Stimulated activated naive CD8-positive, alpha-beta T cell treated with anti-CD3 and anti-CD28 coated beads, Interleukin-15, amount 100 ng/mL, for 72 hours (primary cell): ENCODE measurements at places on chromosomes 3 and 15.

- no peak for DNase-seq
Measured at GRCh38 chr3:94462931-94463330, 400.1 kb downstream of the NSUN3 start.

- no peak for DNase-seq
Measured at GRCh38 chr15:75620058-75620820, 5.3 kb downstream of the SNUPN start.

DNA sequence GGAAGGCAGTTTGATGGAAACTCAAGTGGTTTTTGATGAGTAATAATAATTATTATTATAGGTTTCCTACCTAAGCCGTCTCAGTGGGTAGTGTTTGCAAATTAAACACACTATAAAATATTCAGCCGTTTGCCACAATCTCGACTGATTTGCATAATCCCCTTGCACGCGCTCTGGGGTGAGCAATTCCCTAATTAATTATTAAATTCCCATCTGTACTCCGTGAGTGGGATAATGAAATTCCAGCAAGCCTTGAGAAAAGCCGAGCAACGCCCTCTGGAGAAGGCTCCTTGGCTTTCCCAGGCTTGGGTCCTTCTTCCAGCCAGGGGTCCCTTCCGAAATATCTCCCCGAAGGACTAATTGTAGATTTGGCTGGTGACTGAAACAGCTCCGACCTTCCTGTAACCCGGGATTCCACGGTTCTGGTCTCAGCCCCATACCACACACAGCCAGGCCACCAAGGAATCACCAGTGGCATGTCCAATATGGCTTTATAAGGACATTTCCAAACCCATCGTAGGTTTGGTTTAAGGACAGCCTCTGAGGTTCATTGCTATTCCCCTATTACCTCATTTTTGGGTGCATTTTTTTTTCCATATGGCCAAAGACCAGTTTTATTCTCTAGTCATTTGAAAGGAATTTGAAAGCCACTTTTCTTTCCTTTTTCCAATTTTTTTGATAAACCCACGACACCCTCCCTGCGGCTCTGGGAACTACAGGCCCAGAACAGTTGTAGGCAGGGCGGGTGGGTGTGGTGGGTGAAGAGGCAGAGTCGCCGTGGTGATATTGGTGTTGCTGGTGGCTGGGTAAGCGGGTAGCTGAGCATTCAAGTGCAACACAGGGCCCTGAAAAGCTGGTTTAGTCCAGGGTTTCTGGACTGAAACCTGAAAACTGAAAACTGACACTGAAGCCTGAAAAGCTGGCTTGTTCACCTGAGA, 33.2 kb upstream of the RGMA start:
- no peak for DNase-seq

DNA sequence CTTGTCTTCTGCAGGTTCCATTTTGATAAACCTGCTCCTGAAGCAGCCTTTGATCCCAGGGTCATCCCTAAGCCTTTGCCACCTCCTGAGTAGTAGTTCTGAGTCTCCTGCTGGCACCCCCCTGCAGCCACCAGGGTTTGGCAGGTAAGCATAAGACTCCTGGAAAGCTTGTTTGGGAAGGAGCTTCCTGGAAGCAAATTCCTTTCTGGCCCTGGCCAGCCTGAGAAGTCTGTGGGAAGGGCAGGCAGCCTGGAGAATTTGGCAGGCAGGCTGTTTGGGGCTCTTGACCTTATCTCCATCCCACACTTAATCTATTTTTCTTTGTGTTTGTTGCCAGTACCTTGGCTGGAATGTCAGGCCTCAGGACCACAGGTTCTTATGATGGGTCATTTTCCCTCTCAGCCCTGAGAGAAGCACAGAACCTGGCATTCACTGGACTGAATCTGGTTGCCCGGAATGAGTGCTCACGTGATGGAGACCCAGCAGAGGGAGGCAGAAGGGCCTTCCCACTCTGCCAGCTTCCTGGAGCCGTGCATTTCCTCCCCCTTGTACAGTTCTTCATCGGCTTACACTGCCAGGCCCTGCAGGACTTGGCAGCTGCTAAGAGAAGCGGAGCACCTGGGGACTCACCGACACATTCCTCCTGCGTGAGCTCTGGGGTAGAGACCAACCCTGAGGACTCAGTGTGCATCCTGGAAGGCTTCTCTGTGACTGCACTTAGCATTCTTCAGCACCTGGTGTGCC, 13.4 kb downstream of the ATRIP start:
- DNase-seq: no peak

DNA sequence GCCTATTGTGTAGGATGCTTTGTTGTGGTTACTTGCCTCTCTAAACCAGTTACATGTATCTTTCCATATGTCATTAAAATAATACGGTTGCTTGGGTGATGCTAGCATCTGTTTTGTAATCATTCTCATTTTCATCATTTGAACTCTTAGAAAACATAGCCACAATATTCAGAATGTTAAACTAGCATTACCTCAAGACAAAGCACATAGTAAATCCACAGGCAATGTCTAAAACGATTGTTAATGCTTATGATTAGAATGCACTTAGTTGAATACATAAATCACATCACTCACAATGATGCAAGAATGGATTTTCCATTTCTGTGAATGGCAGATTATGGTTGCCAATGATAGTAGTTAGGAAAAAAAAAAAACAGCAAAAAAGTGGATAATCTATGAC, 110.0 kb upstream of the NAALADL2 start:
- no peak for DNase-seq

- no peak for DNase-seq
Measured at GRCh38 chr3:122247825-122248185, 64.3 kb downstream of the CASR start.

GRCh38 chr3:106014518-106014917, 145.7 kb upstream of the CBLB start:
- no peak for DNase-seq

DNA sequence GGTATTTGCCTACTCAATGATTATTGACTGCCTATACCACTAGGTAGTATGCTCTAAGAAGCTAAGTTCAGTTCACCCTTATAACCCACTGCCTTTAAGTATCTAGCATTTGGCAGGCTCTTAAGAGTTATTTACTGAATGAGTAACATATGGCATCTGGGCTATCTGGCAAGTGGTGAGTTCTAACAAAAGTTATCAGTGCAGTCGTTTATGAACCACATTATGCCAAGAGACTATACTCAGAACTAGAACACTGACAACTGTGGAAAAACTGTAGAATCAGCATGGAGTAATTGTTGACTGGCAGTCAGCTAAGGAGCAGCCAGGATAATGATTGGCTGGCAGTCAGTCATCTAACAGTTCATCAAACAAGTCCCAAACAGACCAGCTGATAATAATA, 25.8 kb downstream of the RAF1 start:
- DNase-seq: no peak

GRCh38 chr15:69529961-69530633, 77.5 kb downstream of the RPLP1 start:
- DNase-seq: no peak

DNA sequence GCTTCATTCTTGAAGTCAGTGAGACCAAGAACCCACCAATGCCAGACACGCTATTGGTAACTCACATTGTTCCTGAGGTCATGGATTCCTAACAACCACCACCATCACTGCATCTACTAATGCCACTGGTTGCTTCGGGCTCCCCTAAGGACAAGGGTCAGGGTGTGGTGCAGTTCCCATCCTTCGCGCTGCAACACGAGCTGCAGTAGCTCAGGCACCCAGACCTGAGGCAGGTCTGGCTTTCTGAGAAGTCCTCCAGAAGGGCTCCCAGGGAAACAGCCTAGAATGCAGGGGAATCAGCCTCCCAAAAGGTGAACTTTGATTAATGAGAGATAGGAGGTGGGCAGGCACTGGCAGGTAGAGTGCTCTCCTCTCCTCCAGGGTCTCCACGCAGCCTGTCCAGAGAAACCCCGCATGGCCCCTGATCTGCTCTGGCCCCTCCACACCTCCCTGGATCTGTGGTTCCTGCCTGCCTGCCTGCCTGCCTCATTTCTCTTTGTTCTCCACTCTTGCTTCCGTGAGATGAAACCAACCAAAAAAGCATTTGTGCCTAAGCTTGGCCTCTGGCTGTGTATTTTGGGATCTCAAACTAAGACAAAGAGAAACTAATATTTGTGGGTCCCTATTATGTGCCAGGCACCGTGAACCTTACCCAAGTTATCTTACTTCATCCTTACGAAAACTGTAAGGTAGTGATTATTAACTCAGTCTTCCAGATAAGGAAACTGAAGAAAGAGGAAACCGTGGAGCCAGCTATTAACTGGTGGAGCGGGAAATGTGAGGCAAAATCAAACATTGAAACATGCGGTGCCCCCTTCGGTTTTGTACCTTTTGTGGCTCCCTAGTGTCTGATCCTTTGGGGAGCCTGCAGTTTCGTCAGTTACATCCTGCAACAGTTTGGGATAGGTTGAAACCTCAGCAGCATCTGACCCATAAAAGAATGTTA, 43.9 kb upstream of the USP3 start:
- DNase-seq: no peak

DNA sequence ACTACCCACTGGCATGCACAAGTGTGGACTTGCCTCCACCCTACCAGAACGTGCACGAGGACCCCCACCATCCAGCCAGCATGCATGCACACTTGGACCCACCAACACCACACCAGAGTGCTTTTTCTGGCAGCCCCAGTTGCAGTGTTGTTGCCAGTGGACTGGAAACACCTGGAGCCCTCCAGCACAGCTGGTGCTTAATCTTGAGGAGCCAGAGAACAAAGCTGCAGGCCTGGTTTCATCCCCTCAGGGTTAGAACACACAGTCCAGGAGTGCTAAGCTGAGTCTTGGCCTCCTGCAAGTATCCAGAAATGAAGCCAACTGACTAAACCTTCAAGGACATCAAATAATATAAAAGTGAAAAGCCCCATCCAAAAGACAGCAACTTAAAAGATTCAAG, 888.0 kb downstream of the NTRK3 start:
- DNase-seq: no peak

DNA sequence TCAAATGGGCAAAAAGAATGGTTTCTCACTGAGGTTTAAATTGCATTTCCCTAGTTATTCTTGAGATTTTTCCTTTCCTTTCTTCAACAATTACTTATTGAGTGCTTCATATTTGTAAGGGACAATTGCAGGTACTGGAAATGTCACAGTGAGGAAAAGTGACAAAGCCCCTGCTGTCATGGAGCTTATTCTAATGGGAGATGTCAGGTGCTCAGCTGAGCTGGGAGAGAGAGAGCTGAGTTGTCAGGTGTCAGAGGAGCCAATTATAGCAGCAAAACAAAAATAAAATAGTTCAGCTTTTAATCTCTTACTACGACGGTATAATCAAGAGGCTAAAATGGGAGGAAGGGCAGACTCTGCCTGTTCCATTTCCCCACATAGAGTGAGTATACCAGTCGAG, 42.0 kb downstream of the CD86 start:
- no peak for DNase-seq

- DNase-seq: no peak
Measured at GRCh38 chr3:50591196-50591741, 20.3 kb downstream of the CISH start.

- DNase-seq: no peak
Measured at GRCh38 chr3:193716150-193716549, 123.1 kb downstream of the OPA1 start.

GRCh38 chr3:139988472-139989156, 53.6 kb downstream of the CLSTN2 start:
- DNase-seq: no peak

DNA sequence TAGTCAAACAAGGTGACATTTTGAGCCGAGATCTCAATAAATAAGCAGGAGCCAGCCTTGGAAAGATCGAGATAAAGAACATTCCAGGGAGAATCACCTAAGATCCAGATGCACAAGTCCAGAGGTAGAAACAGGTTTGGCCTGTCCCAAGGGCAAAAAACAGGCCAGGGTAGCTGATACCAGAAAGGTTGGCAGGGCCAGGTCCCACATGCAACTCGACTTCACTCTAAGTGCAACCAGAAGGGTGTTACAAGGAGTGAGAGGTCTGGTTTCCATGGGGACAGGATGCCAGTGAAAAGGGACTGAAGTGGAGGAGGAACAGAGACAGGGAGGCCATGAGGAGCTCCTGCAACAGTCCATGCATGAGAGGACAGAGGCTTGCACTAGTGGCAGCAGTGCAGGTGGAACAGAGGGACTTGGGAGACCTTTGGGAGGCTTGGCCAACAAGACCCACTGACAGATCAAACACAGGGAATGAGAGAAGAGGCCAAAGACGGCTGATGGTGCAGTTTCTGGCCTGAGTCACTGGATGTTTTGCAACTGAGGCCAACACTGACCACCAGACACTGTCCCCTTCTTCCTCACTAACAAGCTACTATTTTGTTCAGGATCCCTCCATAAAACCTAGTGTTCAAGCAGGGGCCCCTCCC, 5.2 kb downstream of the TPRA1 start:
- DNase-seq: no peak

DNA sequence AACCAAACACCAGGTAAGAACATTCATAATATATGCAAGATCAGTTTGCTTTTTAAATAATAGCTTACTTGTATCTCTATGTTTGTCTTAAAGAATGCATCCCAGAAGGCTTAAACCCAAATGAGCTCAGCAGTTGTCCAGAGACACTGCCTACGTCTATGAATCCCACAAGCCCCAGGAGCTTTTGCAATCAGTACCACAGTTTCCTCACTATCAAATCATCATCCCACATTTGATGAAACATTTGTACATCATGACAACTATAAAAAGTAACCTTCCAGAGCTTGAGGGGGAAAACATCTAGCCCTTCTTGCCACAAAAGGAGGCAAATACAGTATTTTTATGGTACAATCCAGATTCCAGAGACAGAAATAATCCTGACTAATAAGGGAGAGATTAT, 63.7 kb downstream of the ATP8B4 start:
- no peak for DNase-seq

DNA sequence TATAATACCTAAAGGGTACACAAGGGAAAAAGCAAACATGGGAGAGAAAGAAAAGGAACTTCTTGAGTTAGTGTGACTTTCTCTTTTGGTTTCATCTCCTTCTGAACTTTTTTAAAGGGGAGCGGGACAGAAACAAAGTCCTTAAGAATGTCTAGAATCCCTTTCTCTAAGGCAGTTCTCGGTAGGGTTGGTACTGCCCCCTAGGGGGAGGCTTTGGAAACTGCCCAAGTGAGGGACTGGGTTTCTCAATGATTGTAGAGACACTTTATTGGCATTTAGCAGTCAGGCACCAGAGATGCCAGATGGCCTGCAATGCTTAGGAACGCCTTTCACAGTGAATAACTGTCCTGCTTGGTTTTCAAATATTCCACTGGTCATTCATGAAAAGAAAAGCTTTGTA, 172.7 kb downstream of the WDR72 start:
- DNase-seq: peak; percentile 2

GRCh38 chr3:184154885-184155643, at the start of gene DVL3:
DVL3 (plus strand) TSS chr3:184155377; CDS start chr3:184155636, 259 bp downstream.
- peak; percentile 53 for DNase-seq
